ELR (cell line): ENCODE measurements at places on chromosomes 11 and 22.

GRCh38 chr11:119316016-119316728 lies 758 bp downstream of the MCAM start:
- DNase-seq: peak; percentile 20

DNA sequence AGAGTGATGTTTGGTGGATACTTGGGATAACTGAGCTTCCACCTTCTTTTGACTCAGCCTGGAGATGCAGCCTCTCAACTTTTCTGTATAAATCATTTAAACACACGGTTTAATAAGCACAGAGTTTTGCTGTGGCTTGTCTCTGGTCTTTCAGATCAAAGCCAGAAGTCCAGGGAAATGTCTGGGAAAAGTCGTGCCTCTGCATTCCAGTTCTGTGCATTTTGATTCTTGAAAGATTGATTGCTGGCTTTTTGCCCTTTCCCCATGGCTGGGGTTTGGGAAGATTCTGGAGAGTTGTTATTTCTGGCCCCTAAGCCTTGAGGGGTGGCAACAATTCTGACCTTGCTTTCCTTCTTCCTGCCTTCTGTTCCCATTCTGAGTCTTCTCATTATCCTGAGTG lies 154.1 kb downstream of the COMMD9 start:
- no peak for DNase-seq

- DNase-seq: no peak
Measured at GRCh38 chr11:134026655-134027343, 42.1 kb upstream of the JAM3 start.

DNA sequence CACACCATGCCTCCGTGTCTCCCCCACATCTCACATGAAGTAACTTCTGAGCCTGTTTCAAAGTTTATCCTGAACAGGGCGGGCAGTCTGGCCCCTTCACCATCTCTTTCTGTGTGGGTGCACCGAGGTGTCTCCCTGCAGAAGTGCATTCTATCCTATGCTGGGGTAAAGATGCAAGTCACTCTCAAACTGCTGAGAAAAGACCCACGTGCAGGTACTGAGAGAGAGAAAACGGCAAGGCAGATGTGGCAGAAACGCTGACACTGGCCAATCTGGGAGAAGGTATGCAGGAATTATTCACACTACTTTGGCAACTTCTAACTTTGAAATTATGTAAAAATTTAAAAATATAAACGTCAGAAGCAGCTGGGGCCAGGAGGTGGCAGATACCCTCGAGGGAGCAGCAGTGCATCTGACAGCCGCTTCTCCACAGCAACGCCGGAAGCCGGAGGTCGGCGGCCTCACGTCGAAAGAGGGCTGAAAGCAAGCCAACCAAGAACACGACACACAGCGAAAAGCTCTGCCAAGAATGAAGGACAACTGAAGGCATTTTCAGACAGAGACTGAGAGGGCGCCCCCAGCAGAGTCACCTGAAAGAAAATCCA lies 34.2 kb upstream of the MOB2 start:
- DNase-seq: no peak

GRCh38 chr22:46758867-46759290 lies 3.6 kb upstream of the TBC1D22A start:
- DNase-seq: peak; percentile 66

DNA sequence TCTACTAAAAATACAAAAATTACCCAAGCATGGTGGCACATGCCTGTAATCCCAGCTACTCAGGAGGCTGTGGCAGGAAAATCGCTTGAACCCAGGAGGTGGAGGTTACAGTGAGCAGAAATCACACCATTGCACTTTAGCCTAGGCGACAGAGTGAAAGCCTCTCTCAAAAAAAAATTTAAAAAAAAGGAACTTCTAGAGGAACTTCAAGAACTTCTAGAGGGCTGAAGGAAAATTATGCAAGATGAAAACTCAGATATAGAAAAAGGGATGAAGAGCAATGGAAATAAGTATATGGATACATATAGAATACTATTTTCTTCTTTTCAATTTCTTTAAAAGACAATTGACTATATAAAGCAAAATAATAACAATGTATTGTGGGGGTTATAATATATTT lies 51.2 kb upstream of the PRR5 start:
- no peak for DNase-seq

- no peak for DNase-seq
Measured at GRCh38 chr22:27401321-27401720, 400.2 kb downstream of the MN1 start.

GRCh38 chr11:11756718-11757117 lies 85.1 kb upstream of the USP47 start:
- no peak for DNase-seq

DNA sequence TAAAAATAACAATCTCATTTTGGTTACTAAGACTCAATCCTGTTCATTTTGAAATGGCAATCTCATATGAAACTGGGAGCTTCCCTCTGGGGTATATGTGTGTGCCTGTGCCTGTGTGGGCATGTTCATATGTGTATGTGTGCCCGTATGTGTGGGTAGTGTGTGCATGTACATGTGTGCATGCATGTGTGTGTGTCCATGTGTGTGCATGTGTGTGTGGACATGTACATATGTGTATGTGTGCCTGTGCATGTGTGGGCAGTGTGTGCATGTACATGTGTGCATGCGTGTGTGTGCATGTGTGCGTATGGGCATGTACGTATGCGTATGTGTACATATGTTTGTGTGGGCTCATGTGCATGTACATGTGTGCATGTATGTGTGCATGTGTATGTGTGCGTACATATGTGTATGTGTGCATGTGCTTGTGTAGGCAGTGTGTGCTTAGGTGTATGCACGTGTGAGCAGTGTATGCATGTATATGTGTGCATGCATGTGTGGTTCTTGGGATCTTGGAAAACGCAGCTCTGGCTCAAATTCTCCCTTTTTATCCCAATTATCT lies 24.5 kb upstream of the CACNG2 start:
- DNase-seq: no peak

DNA sequence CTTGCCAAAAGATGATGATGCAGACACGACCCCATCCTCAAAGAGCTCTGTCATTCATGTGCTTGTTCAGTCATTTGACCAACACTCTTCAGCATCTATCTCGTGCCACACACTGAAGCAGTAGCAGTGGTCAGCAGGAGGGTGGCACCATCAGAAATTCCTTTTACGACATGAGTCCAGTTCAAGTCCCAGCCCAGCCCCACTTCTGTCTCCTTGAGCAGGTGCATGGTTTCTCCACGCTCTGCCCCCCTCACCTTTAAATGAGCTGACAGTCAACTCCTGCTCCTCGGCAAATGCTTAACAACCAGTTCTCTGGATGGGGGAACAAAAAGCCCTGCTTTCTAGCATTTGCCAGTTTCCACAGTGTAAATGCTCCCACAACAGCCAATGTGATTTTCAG lies 60.9 kb downstream of the SYN3 start:
- DNase-seq: no peak

DNA sequence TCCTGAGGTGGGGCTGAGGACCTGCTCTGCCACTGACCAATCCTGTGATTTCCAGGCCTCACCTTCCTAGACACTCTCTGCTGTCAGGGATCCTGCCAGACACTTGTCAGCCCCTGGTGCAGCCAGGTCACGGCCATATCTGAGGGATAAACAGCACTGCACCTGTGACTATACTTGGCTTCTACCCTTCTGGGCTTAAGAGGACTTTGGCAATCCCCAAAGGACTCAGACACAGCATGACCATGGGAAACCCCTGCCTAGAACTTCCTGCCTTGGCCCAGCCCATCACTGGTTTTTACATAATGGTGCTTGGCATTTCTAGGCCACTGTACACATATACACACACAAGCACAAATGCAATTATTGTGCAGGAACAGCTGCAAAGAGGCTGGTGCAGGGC lies 11.6 kb upstream of the OLFML1 start:
- DNase-seq: no peak

DNA sequence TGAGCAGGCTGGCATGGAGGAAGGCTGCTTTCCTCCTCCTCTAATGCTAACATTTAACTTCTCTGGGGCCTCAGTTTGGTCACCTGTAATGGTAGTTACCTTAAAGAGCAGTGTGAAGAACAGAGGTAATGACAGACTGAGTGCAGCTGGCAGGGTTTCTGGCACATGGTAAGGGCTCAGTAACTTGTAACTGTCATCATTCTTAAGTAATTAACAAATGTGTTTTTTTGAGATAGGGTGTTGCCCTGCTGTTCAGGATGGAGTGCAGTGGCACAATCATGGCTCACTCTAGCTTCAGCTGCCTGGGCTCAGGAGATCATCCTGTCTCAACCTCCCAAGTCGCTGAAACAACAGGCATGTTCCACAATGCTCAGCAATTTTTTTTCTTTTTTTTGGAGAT lies 242.0 kb upstream of the SYN3 start:
- DNase-seq: no peak

DNA sequence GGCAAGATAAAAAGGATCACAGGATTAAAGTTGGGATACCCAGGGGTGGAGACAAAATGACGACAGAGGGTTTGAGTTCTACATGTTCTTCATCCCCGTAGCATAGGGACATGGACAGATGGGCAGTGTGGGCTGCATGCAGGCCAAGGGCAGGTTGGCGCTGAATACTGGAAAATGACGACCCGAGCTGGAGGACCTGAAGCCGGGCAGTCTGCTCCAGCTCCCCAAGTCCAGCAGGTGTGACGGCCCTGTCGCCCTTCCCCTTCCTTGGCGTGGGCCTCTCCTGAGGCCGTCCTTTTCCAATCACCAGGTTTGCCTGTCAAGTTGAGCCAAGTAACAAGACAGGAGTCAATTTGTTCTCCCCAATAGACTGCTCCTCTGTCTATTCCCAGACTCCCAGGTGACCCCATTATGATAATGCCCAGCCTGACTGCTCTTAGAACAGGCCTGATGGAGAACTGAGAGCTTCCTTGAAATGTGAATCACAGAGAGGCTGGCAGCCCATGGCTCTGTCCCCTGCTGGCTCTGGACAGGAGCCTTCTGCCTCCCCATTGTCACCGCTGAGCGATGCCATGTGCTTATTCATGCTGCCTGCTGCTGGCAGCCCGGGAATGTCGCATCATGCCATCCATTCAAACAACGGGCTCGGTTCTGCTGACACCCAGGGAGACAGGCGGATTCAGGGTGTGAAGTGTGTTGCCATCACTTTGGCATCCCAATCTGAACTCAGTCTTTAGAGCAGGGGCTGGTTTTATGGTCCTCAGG lies 392.1 kb downstream of the NTM start:
- no peak for DNase-seq

DNA sequence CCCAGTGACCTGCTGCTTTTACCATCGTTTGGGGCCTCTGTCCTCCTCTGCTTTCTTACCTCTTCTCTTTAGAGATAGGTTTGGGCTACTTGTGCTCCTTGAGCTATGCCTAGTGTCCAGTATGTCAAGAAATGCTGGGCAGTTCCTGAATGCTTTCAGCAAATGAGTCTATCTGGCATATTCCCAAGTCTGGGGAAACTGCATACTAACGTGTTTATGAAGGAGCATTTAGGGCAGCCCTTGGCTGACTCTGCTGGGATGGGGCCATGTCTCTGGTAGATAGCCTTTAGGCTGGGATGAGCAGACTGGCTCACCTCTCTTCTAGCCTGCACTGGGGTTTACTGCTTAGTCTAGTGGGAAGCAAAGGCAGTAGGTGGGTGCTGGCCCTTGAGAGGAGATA lies 43.7 kb upstream of the SUSD2 start:
- peak; percentile 23 for DNase-seq

- DNase-seq: no peak
Measured at GRCh38 chr22:49574881-49575702, 252.6 kb downstream of the BRD1 start.

- no peak for DNase-seq
Measured at GRCh38 chr11:134369656-134370525, 38.1 kb downstream of the GLB1L2 start.
